ENCODE measurements at places on chromosomes 1 and 21.

GRCh38 chr1:3290915-3291314, 163.6 kb upstream of the ARHGEF16 start:
- DNase-seq, result no peak

DNA sequence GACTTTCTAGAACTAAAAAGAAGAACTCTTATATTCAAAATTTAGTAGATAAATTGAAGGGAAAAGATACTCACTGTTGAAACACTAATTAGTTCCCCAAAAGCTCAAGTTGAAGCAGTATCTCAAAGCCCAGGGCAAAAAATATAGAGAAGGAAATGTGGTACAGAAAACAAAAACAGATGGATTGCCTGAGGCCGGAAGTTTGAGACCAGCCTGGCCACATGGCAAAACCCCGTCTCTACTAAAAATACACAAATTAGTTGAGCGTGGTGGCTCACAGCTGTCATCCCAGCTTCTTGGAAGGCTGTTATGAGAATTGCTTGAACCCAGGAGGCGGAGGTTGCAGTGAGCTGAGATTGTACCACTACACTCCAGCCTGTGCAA, 36.0 kb downstream of the FAM177B start:
- no peak for DNase-seq

DNA sequence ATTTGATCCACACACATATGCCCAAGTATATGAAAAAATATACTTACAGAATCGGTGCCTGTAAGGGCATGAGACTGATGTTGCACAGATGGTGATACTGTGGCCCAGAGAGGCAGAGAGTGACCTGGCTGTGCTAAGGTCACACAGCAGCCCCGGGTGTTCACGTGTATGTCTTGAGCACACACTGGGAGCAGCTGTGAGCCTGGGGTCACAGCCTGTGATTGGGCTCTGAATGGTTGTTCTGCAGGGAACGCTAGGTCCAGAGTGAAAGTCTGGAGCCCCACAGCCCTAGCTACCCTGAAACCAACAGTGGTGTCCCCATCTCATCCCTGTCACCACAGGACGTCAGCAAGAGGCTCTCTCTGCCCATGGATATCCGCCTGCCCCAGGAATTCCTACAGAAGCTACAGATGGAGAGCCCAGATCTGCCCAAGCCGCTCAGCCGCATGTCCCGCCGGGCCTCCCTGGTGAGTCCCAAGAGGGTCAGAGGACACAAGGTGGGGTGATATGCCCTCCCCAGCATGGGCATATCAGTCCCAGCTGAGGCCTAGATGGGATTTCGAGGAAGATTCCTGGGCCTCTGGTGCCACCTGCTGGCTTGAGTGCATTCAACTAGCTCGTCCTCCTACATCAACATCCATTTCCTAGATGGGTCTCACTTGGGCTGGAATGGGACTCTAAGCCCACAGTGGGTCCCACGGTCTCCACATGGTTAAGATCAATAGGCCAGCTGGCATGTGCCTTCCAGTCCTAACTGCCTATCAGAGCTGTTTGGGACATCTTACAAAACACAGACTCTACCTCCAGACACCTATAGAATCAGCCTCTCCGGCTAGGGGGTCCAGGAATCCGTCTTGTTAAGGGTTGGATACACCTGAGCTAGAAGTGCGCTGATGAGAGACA, 19.7 kb downstream of the CDK18 start:
- DNase-seq, result peak; percentile 21

DNA sequence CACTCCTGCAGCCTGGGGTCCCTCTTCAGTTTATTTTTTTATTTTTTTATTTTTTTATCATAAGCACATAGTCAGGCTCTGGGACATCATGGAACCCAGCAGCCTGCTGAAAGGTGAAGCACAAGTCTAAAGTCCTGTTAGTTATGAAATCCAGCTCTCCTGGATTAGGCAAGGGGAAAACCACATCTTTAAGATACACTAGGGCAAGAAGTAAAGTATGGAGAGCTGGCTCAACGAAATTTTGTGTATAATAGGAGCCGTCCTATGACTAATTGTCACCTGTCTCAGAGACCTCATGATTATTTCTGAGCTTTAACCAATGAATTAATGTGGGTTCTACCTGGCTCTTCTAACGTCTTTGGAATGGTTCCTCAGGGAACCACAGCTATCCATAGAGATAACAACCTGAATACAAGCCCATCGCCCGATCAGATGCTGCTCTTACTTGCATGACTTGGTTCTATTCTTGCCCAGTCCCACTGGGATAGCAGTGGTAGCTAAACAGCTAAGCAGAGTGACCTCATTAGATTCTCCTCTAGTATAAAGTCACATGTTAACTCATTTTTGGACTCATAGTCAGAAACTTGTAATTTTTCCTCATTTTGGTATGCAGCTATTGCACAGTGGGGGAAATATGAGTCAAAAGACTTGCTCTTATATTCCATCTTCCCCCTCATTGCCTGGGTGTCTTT, 122.7 kb downstream of the LMO4 start:
- DNase-seq, result no peak

DNA sequence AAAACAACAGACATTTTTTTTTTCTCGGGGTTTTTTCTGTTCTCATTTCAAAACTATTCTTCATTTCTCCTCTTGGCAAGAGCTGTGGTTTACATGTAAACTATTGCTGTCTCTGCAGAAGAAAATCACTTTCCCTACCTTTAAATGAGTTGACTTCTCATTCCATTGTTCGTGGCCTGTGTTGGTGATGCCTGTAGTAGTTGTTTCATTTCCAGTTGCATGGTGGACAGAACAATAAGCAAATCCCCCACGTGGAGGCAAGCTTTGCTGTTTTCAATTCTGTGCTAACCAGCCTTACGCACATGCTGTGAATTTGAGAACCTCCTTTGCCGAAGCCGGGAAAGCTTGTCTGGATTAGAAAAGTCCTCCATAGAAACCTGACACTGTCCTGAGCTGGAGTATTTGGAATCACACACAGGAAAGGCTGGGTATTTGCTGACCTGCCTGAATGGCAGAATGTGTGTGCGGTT, 26.2 kb upstream of the MAP3K7CL start:
- no peak for DNase-seq

DNA sequence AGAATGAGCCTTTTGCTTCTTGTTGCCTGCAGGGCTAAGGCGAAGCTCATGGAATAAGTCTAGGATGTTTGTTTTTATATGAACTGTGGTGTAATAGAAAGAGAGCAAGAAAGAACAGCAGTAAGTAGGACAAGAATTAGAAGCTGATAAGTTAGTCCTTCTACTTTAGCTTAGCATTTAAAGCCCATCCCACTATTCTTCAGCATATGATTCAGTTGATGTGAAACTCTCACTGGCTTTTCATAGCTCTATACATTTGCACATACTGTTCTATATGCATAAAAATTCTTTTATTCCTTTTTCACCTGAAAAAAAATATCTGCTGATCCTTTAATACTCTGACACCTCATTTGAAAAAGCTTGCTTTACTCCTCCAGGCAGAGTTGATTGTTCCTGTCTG, 712.0 kb downstream of the USP25 start:
- no peak for DNase-seq

DNA sequence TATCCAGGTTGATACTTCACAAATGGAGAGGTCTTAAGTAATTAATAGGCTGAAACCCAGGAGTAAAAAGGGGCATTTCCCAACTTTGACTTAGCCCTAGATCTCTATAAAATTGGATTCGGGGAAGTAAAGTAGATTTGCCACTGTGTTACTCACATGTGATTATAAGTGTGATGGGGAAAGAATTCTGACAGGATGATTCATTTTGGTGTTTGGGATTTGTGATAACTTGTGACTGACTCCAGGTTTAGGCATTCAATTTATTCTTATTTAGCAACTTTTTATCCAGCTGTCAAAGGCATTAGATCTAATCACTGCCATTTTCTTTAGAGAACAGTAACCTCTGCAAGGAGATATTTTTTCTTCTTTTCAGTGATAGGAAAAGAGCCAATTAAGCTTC, 175.5 kb downstream of the ASTN1 start:
- no peak for DNase-seq

GRCh38 chr21:42289926-42290325, 25.3 kb downstream of the TFF3 start:
- DNase-seq, result no peak

GRCh38 chr1:201937624-201938213, 8.6 kb downstream of the LMOD1 start:
- DNase-seq, result no peak

All from NCI-H526 treated with DMSO at 0.1 percent for 48 hours (cell line).